Stimulated activated CD4-positive, alpha-beta T cell treated with anti-CD3 and anti-CD28 coated beads, TNF-alpha, amount 100 ng/mL, for 4 hours (primary cell): ENCODE measurements at places on chromosomes 6 and 20.

- no peak for DNase-seq
Observed at GRCh38 chr6:112118034-112118433, 30.6 kb downstream of the FAM229B start.

DNA sequence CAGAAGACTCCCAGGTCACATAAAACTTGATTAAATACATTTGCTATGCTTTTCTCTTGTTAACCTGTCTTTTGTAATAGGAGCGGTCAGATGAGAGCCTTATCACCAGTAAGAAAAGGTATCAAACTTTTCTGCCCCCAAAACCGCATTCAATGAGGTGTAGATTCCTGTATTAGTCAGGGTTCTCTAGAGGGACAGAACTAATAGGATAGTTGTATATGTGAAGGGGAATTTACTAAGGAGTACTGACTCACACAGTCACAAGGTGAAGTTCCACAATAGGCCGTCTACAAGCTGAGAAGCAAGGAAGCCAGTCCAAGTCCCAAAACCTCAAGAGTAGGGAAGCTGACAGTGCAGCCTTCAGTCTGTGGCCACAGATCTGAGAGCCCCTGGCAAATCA is 32.7 kb downstream of the PTPRK start:
- no peak for DNase-seq

GRCh38 chr6:82646231-82646615 is 282.6 kb downstream of the TPBG start:
- DNase-seq: no peak

GRCh38 chr20:20223981-20224380 is 143.9 kb upstream of the INSM1 start:
- DNase-seq: no peak

- DNase-seq: no peak
Observed at GRCh38 chr6:127453845-127454619, 5.2 kb downstream of the KIAA0408 start.

DNA sequence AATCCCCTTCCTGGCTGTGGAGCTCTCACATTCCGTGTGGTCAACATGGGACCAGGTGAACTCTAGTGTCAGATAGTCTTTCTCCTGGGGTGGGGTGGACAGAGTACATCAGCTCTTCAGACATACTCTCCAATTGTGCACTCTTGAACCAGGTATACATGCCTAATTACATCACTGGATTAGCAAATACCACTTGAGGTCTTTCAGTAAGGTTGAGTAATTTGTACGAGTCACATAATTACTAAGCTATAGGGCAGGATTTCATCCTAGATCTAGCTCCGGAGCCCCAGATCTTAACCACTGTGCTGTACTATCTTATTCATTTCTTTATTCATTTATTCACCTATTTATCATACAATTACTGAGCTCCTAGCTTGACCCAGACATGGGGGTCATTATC is 821.3 kb downstream of the TFAP2A start:
- DNase-seq: no peak

DNA sequence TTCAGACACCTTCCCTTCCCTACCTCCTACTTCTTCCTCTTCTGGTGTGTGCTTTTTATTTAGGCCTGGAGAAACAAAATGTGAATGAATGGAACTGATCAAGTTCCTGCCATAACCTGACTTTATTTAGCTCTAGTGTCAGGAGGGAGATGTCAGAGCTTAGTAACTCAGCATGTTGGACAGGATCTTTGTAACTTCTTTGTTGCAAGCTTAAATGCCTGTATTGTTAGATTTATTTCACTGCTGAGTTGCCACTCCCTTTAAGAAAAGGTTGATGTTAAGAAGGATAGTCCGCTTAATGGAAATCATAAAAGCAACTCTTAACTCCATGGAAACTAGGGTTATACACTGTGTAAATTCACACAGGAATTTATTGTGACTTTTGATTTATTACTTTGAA is 2.2 kb downstream of the FAM120B start:
- no peak for DNase-seq
